Gastrocnemius medialis (tissue), 4 donors: ENCODE measurements at places on chromosomes 5 and 9. TPM values are rescaled to one million over a fixed set of nuclear protein-coding genes. Genes with fewer than 3 reads are reported as not detected.

ANGPTL2 gene
- 48.3 TPM for total RNA-seq

IL5 gene
- total RNA-seq: not detected

LHX2 gene
- not detected for total RNA-seq

FOXD4L4 gene
- total RNA-seq: not detected
